Heart left ventricle (tissue), 16 donors: ENCODE measurements at places on chromosomes 7 and 10.
A peak's percentile ranks its signal among the peaks of the same experiment; 100 is the strongest.

- no peak for DNase-seq
These were observed 11.5 kb downstream of the VIM start for GRCh38 chr10:17239345-17240085.

DNA sequence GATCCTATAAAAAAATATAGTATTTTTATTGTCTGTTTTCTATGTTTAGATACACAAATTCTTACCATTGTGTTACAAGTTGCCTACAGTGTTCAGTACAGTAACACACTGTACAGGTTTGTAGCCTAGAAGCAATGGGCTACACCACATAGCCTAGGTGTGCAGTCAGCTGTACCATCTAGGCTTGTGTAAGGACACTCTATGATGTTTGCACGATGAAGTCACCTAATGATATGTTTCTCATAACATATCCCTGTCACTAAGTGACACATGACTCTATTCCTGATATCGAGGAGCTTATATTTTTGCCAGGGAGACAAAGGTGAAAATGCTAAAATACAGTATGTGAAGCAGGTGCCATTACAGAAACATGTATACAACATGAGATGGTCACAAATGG is 18.6 kb downstream of the ZNF25 start:
- no peak for DNase-seq

- DNase-seq, result no peak
These were observed 1.4 kb upstream of the TMEM168 start for GRCh38 chr7:112791465-112792168.

DNA sequence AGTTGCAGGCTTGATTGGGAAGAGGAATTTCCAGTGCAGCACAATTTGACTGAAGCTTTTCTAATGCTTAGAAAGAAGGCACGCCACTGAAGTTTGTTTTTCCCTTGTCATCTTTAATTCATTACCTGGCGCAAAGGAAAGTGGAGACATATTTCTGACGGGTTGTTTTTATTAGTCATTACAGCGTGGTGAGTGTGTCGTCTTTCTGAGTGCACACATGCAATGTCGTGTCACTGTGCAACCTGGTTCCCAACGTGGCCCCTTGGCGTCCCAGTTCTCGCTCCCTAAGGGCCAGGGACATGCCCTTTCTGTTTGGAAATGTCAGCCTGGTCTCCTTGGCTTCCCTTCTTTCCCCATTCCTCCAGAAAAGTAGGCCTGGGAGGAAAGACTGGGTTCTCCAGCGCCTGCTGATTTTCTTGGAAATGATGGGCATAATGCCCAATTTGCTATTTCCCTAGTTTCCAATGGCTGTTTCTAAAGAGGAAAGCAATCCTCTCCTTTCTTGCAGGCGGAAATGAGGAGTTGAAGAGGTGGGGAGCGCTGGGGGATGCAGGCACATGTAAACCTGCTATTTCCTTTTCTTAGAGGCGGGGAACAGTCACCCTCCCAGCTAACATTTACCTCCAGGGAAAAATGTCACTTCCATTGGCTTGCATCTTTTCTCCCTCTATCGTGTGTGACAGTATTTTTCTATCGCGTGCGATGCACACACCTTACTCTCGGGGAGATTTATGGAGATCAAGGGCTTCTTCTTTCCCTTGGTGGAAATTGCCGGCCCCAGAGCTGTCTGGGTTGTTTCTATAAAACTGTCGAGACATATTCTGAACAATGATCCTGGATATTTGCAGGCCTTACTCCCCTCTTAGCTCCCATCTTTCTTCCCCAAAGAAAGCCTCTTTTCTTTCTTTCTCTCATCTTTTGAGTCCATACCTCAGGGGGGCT is 249.8 kb downstream of the ARHGAP12 start:
- DNase-seq, result no peak

DNA sequence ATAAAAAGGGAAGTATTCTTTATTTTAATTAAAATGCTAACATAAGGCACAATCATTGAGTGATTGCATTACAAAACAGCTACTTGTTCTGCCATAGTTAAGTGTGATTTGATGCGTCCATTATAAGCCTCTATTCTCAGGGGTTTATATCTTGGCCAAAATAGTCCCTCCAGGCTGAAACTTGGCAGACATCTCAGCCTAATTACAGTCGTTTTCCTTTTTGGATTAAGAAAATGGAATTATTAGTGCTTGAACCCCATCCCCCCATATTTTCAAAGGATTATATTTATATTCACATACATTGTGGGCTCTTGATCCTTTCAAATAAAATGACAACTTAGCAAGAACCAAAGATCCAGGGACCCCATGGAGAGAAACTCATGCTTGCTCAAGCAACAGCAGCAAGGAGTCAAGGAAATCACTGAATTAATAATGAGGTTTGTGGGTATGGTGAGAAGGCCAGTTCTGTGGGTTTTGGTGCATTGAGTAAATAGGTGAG is 66.7 kb upstream of the NEUROD6 start:
- DNase-seq, result no peak

- no peak for DNase-seq
These were observed 252.7 kb upstream of the FERD3L start for GRCh38 chr7:19397911-19398310.

GRCh38 chr10:104120903-104121484 is 977 bp upstream of the SFR1 start:
- DNase-seq, result peak; percentile 91

GRCh38 chr10:30392564-30392990 is 41.4 kb upstream of the MAP3K8 start:
- peak; percentile 77 for DNase-seq

DNA sequence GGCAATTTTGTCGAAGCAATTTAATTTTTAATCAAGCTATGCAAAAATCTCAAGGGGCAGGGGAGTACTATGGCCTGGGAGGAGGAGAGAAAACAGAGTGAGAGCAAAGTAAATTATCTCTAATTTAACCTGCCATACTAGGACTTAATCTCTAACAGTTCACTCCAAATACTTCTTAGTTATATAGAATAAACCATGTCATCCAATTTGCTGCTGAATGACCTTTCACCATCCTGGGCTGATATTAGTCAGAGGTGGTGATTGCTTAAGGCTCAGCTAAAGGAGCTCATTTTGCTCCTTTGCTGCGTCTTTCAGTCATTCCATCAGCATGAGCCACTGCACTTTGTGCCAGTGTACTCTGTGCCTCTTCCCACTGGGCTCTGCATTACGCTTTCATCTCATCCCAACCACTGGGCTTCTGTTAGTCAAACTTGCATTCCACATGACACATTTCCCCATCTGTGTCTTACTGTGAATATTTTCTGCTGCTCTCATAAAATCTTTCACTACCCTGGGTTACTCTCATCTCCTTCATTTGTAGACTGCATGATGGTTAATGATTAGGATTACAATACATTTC is 84.3 kb downstream of the CD36 start:
- peak; percentile 68 for DNase-seq

GRCh38 chr7:94529516-94529915 is 19.9 kb downstream of the CASD1 start:
- no peak for DNase-seq

- DNase-seq, result no peak
These were observed 14.5 kb upstream of the CROT start for GRCh38 chr7:87330942-87331341.

DNA sequence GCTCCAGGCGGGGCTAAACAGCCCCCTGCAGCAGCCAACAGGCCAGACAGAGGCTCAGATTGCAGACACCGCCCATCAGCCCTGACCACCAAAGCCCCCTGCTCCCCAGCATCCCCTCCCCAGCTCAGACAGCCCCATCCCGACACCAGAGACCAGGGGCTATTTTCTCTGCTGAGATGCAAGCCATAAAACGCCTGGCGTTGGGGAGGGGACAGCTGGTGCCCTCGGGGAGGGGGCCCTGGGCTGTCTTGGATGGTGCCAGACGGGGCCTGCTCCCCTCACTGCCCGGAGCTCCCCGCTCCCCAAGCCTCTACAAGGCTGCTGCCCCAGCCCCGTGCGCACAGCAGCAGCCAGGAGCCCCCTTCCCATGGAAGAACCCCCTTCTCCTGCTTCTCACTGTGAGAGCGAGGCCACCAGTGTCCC is 31.8 kb downstream of the GET4 start:
- DNase-seq, result no peak

DNA sequence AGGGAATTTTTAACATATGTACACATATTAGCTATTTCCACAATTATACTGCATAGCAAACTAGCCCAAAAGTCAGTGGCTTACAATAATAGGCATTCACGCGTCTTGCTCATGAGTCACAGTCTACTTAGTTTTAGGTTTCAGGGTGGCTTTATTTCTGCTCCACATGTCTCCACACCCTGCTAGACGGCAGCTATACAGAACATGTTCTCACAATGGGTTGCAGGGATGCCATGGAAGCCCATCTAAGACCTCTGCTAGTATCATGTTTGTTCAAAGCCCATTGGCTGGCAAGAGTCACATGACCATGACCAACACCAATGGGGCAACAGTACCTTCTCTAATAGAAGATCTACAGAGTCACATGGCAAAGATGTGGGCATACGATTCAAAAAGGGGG is 96.3 kb upstream of the NEBL start:
- no peak for DNase-seq

GRCh38 chr7:46756996-46757395 is 824.9 kb downstream of the TNS3 start:
- no peak for DNase-seq

GRCh38 chr10:68870545-68871104 is 30.5 kb upstream of the DDX50 start:
- DNase-seq, result no peak

GRCh38 chr10:31584098-31584631 is 265.1 kb downstream of the ZEB1 start:
- DNase-seq, result peak; percentile 43

GRCh38 chr7:48183965-48184364 is 12.7 kb downstream of the ABCA13 start:
- DNase-seq, result no peak

- DNase-seq, result no peak
These were observed 24.3 kb downstream of the YKT6 start for GRCh38 chr7:44224974-44225565.

- DNase-seq, result no peak
These were observed 111.8 kb upstream of the FOXP2 start for GRCh38 chr7:114302858-114303257.

GRCh38 chr7:128100949-128101713 is 69.9 kb upstream of the LRRC4 start:
- no peak for DNase-seq

DNA sequence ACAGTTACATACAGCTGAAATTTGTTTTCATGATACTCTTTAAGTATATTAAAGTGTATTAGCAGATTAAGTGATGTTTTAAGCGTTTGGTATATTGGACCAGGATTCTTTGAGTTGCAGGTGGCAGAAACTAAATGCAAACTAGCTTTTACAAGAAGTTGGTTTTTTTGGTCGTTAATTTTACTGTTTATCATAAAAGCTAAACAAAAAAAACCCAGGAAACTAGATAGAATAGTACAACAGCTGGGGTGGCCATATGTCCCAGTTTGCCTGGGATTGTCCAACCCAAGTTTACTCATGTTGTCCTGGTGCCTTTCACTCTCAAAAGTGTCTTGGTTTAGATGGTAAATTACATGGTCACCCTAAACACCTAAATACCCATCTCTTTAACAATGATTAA is 108.7 kb downstream of the PHTF2 start:
- no peak for DNase-seq

GRCh38 chr7:20417675-20418382 is 87.1 kb downstream of the ITGB8 start:
- no peak for DNase-seq

DNA sequence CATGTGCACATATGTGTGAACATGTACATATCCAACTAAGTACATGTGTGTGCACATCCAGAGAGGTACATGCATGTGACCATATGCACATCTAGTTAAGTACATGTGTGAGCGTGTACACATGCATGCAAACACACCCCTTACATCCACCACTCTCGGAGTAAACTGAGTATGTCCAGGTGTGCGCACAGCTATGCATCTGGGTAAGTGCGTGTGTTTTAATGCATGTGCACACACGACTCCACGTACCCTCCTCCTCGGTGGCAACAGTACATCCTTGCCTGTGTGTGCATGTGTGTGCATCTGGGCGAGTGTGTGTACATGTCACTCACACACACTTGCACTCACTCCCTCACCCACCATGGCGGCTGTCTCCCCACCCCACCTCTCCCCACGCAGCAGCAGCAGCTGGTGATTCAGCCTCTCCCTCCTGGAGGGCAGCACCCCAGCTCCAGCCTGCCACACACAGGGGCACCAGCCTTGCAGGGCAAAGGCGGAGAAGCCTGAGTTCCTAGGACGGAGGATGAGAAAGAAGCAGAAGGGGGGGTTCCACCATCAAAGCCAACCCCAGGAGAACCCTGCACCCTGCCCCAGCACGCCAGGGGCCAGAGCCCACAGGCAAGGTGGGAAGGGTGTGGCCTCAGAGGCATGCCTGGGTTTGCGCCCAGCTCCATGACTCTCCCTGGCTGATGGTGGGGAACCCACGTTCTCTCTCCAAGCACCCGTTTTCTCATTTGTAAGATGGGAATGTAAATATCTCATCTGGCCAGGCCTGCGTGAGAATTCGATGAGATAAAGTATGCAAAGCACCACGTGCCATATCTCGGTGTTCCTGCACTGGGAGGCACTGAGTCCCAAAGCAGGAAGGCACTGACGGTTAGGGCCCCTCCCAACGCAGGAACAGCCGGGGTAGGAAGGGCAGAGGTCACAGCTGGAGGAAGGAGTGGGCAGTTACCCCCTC is 27.7 kb upstream of the DNAAF5 start:
- DNase-seq, result no peak

GRCh38 chr7:18496341-18496700 is 772 bp downstream of the HDAC9 start:
- no peak for DNase-seq

GRCh38 chr7:69398986-69399385 is 199.3 kb upstream of the AUTS2 start:
- no peak for DNase-seq

GRCh38 chr10:54800741-54801421 is at the start of gene PCDH15:
TSS of gene PCDH15 (minus strand) at chr10:54801231. CDS start at chr10:54664262, 136,969 bp downstream.
- peak; percentile 29 for DNase-seq

DNA sequence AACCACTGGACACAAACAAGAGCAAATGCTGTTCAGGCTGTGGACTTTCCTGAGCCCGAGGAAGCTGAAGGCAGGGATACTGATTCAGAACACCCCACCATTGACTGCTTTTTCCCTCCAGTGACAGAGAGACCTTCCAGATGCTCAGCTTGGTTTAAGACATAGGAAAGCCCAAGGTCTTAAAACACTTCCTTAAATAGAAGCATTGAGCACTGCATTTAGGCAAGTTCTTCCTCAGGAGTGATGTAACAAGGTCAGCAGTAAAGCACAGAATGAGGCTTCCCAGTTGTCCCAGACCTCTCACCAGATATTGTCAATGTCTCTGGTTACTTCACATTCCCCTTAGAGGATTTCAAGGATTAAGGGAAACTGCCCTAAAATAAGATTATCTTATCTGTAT is 19.6 kb upstream of the CDCA7L start:
- DNase-seq, result no peak
